ENCODE measurements at places on chromosomes 11 and 22.
A peak's percentile ranks its signal among the peaks of the same experiment; 100 is the strongest.

- DNase-seq = no peak
Observed at GRCh38 chr11:87859636-87860035, 315.6 kb downstream of the RAB38 start.

GRCh38 chr11:8807544-8808225, 103.3 kb upstream of the AKIP1 start:
- no peak for DNase-seq

DNA sequence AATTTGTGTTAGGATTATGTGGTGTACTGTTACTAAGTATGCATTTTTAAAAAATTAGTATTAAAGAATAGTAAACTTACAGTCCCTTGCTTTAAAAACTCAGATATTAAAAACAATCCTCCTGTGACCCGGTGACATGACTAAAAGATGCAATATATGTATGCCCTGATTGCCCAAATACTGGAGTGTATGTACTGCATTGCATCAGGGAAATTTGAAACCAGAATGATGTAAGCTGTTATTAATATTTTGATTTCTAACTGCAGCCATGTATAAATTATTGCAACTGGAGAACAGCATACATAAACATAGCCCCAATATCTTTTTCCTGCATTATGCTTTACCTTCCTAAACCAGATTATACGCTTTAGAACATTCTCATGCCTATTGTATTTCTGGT, 3.7 kb upstream of the HSPA8 start:
- no peak for DNase-seq

- DNase-seq = peak; percentile 20
Observed at GRCh38 chr11:111540114-111540936, at the start of gene LAYN. TSS of gene LAYN (plus strand) at chr11:111540720. CDS start at chr11:111540844, 124 bp downstream.

- no peak for DNase-seq
Observed at GRCh38 chr11:120215634-120216033, 4.8 kb downstream of the OAF start.

DNA sequence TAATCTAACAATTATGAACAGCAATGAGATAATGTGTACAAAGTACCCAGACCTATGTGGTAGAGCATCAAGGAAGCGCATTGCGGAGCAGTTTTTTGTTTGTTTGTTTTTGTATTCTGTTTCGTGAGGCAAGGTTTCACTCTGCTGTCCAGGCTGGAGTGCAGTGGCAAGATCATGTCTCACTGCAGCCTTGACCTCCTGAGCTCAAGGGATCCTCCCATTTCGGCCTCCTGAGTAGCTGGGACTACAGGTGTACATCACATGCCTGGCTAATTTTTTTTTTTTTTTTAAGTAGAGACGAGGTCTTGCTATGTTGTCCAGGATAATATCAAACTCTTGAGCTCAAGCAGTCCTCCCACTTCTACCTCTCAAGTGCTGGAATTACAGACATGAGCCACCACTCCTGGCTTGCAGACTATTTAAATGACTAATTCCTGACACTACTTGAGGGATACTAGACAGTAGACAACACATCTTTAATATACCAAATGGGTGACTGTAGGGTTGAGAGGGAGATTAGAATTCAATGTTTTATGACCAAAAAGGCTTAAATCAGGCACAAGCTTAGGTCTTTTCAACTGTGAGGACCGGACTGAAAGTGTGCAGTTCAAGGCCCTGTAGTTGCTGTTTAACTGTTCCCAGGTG, 12.7 kb downstream of the OR51B4 start:
- DNase-seq = no peak

- no peak for DNase-seq
Observed at GRCh38 chr11:47440054-47440476, 8.9 kb downstream of the RAPSN start.

DNA sequence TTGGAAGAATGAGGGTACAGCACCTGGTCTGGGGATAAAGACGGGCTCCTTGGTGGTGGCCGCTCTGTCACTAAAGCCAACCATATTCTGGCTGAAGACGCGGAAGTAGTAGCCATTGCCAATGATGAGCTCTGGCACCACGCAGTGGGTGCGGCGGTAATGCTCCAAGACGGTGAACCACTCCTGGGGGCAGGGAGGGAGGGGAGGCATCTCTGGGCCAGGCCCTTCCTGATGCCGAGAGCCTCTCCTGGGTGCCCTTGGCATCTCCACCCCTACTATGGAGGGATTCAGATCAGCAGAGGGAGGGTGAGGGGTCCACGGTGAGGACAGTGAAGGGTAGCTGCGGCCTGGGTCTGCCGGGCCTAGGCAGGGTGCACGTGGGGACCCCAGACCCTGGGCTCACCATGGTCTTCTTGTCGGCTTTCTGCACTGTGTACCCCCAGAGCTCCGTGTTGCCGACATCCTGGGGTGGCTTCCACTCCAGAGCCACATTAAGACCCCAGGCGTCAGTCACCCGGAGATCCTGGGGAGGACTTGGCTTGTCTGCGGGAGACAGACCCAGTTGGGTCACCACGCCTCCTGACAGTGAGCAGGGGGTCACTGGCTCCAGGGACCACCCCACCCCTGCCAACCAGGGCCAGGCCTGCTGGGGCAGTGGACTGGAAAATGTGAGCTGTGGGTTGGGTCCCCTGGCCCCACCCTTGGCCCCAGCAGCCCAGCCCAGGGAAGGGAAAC, 19.5 kb downstream of the MYBPC3 start:
- no peak for DNase-seq

- no peak for DNase-seq
Observed at GRCh38 chr22:31618057-31618456, 44.0 kb downstream of the PISD start.

GRCh38 chr22:29442976-29443375, 4.6 kb downstream of the RFPL1 start:
- DNase-seq = no peak

- DNase-seq = no peak
Observed at GRCh38 chr11:71931245-71931602, 2.4 kb downstream of the RNF121 start.

GRCh38 chr11:87114093-87114492, 76.4 kb downstream of the TMEM135 start:
- DNase-seq = no peak

- no peak for DNase-seq
Observed at GRCh38 chr11:44464741-44465140, 100.7 kb upstream of the CD82 start.

GRCh38 chr11:1401656-1402221, 12.0 kb downstream of the BRSK2 start:
- DNase-seq = no peak

- DNase-seq = no peak
Observed at GRCh38 chr22:26246552-26246951, 77.3 kb downstream of the SEZ6L start.

DNA sequence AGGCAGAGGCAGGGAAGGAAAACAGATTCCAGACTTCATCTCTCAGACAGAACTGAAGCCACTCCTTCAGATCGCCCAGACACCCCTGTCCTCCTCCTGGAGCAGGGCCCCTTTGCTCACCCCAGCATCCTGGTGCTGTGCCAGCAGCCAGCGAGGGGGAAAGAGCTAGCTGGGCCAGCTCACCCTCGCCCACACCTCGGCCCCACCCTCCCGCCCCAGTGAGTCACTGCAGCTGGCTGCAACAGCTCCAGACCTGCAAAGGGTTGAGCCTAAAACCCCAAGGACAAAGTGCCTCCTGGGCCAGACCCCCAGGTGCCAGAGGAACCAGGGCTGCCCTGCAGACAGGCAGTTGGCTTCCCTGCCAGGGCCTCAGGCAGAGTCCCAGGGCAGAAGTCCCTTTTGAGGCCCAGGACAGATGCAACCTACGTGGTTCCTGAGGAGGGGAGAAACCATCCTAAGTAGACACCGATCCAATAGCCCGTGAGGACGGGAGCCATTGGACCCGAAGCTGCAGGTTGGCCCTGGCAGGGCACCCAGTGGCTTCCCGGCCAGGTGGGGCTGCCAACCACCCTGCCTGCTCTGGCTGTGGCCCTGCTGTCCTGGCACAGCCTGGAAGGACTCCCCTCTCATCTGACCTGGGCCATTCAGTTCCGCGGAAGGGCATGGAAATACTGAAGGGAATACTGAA, 7.2 kb downstream of the AHNAK start:
- peak; percentile 59 for DNase-seq

GRCh38 chr22:50530877-50531545, 1.2 kb upstream of the TYMP start:
- DNase-seq = peak; percentile 59

DNA sequence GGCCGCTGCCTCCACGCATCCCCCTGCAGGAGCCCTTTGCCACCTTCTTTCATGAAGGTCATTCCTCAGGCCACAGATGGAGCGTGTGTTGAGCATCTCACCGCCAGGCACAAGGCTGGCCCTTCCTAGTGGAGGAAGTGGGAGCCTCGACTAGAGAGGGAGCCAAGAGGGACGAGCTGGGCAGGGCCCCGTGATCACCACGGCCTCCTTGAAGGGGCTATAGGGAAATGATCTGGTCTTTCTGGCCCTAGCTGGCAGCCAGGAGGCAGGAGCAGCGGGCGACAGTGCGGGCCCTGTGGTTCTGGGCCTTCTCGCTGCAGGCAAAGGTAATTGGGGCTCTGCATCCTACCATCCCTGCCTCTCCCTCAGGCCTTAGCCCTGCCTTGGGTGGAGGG, 49.1 kb downstream of the PISD start:
- no peak for DNase-seq

GRCh38 chr11:827897-828192, at the start of gene CRACR2B:
TSS of gene CRACR2B (plus strand) at chr11:827919. CDS start at chr11:828608, 689 bp downstream.
- no peak for DNase-seq

DNA sequence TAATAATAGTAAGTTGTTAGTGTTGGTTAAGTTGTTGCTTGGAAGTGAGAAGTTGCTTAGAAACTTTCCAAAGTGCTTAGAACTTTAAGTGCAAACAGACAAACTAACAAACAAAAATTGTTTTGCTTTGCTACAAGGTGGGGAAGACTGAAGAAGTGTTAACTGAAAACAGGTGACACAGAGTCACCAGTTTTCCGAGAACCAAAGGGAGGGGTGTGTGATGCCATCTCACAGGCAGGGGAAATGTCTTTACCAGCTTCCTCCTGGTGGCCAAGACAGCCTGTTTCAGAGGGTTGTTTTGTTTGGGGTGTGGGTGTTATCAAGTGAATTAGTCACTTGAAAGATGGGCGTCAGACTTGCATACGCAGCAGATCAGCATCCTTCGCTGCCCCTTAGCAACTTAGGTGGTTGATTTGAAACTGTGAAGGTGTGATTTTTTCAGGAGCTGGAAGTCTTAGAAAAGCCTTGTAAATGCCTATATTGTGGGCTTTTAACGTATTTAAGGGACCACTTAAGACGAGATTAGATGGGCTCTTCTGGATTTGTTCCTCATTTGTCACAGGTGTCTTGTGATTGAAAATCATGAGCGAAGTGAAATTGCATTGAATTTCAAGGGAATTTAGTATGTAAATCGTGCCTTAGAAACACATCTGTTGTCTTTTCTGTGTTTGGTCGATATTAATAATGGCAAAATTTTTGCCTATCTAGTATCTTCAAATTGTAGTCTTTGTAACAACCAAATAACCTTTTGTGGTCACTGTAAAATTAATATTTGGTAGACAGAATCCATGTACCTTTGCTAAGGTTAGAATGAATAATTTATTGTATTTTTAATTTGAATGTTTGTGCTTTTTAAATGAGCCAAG, 2.7 kb downstream of the NEAT1 start:
- peak; percentile 86 for DNase-seq

- no peak for DNase-seq
Observed at GRCh38 chr11:103594283-103594682, 442.2 kb upstream of the DDI1 start.

GRCh38 chr11:69193629-69194028, 37.9 kb downstream of the SMIM38 start:
- no peak for DNase-seq

DNA sequence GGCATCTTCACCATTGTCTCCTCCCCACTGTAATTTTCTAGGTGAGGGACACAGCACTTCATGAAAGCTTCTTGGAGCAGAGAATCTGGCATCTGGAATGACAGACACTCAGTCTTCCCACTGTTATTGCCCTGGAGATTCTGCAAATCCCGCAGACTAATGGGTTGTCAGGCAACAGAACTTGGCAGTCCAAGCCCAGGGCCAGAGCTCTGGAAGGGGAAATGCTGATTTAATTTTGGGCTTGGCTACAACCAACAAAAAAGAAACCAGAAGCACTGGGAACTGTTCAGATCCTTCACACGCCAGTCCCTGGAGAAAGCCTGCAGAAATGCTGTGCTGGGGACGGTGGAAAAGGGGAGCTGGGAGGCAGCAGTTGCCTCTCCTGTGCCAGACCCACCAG, 71.5 kb upstream of the BID start:
- DNase-seq = no peak

GRCh38 chr11:2122907-2123627, 16.1 kb downstream of the IGF2 start:
- no peak for DNase-seq

- DNase-seq = no peak
Observed at GRCh38 chr11:130947889-130948288, 31.6 kb upstream of the SNX19 start.

- no peak for DNase-seq
Observed at GRCh38 chr11:114060392-114061047, 1.0 kb downstream of the ZBTB16 start.

- DNase-seq = no peak
Observed at GRCh38 chr22:42976217-42976933, 38.6 kb downstream of the PACSIN2 start.

- no peak for DNase-seq
Observed at GRCh38 chr11:48107188-48107704, 109.4 kb upstream of the OR4B1 start.

DNA sequence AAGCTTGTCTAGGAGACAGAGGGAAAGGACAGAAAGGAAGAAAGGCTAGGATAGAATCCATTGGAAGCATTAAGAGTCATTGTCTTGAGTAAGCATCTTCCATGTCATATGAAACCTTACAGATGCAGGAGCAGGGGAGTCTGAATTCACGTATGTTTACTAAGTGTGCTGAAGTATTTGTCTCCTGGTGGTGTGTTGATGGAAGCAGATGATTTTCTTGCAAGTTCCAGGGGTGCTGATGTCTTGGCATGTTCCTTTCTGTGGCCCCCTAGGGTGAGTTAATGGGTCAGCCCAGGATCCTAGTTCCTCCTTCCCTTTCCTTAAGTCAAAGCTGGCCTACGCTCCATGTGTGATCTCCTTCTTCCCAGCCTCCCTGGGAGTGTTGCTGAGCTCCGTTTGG, 110.2 kb downstream of the TEAD1 start:
- DNase-seq = no peak

DNA sequence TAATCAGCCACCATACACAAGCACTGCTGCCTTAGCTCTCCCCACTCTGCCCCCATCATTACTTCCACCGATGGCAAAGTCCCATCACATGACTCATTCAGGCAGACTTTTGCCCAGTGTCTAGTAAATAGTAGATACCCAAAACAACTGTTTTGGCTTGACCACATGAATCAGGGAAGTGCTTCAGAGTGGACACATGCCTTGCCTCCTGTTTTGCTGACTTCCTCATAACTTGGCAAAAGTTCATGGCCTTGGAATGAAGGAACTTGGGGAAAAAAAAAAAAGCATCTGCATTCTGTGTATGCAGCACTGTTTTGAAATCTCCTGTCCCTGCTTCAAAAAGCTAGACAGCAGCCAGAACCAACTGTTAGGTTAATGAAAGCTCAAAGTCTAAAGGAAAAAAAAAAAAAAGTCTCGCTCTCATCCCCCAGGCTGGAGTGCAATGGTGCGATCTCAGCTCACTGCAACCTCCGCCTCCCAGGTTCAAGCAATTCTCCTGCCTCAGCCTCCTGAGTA, 335.3 kb downstream of the FAM181B start:
- DNase-seq = no peak

All from T-helper 22 cell (primary cell).